Right renal cortex interstitium (tissue), 3 donors: ENCODE measurements at places on chromosomes 1 and 21.

GRCh38 chr1:97207868-97208267 lies 486.3 kb downstream of the PTBP2 start:
- DNase-seq, result no peak

- no peak for DNase-seq
Measured at GRCh38 chr21:33299181-33299752, 25.5 kb upstream of the IFNAR1 start.

DNA sequence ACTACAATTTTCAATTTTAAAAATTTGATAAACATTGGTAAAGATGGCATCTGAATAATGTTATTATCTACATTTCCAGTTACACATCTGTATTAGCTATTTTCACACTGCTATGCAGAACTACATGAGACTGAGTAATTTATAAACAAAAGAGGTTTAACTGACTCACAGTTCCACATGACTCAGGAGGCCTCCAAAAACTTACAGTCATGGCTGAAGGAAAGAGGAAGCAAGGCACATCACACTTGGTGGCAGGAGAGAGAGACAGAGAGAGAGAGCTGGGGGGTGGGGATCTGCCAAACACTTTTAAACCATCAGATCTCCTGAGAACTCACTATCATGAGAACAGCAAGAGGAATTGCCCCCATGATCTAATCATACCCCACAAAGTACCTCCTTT lies 850.0 kb downstream of the LTN1 start:
- no peak for DNase-seq

GRCh38 chr21:18244671-18245463 lies at the start of gene CHODL:
CHODL (plus strand) TSS chr21:18244833; CDS start chr21:18245224, 391 bp downstream.
- no peak for DNase-seq

DNA sequence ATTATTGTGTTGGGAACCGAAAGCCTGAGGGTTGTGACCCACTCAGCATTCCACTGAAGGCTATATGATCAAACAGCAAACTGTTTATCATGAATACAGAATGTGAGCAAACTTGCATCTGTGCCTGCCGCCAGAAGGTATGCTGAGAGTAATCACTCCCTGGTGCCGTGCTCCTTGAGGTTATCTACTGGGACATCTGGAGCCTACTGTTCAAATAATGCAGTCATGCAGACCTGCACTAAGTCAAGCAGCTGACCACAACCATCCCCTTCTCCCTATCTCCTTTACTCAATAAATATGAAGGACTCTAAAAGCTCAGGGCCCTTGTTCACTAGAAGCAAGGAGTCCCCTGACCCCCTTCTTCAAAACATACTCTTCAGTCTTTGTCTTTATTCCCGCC lies 13.5 kb downstream of the GSTM5 start:
- DNase-seq, result no peak

DNA sequence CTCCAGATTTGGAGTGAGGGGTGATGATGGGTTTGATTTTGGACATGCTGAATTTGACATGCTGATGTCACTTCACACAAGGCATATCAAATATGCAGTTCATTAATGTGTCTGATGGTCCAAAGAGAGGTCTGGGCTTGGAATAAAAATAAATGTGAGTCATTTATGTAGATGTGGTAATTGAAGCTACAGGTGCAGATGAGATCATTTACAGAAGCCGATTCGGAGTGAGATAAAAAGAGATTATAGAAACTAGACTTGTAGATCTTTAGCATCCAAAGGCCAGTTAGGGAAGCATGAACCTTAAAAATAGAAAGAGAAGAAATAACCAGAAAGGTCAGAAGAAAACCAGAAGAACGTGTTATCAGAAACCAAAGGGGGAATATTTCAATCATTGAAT lies 350.9 kb upstream of the ZP4 start:
- no peak for DNase-seq

DNA sequence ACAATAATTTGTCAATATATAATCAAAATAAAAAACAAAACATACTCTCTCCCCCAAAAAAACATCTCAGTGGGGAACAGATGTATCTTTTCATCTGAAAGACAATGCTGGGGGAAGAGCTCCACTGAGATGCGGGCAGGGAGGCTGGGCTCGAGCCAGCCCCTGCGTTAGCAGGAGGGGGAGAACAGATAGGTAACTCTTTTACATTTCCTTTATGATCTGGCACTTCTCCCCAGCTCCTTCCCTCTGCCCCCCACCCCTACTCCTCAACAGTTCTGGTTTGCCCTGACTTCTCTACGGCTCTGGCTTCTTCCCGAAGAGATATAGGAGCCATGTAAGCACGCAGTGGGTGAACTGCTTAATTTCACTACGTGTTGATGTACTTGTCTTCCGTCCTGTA lies 12.4 kb downstream of the LEPR start:
- no peak for DNase-seq

- no peak for DNase-seq
Measured at GRCh38 chr21:45386728-45387371, 18.1 kb upstream of the COL18A1 start.

DNA sequence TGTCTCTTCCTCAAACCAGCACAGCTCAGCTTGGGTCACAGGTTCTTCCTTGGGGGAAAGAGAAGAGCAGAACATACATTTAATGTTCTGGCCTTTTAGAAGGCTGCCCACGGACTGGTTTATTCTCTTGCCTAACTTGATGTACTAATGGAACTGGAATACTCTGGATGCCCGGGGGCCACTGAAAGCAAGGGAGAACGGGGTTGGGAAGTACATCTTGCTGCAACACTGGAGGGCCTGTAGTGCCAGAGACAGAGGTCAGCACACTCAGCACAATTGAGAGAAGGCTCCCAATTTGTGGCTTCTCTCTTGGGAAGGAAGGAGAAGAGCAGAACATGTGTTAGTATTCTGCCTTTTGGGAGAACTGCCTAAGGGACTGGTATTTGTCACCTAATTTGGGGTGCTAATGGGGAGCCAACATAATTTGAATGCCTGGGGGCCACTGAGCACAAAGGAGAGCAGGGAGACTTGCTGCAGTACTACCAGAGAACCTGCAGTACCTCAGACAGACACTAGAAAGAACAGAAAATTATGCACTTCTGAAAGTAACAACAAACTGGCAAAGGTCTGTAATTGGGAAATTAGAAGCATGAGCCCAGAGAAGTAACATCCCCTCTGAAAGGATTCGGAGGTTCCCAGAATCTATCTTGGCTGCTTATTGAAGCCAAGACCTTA lies 14.1 kb downstream of the ZNF691 start:
- DNase-seq, result no peak

GRCh38 chr1:55140137-55140536 lies 75.0 kb downstream of the USP24 start:
- DNase-seq, result no peak

DNA sequence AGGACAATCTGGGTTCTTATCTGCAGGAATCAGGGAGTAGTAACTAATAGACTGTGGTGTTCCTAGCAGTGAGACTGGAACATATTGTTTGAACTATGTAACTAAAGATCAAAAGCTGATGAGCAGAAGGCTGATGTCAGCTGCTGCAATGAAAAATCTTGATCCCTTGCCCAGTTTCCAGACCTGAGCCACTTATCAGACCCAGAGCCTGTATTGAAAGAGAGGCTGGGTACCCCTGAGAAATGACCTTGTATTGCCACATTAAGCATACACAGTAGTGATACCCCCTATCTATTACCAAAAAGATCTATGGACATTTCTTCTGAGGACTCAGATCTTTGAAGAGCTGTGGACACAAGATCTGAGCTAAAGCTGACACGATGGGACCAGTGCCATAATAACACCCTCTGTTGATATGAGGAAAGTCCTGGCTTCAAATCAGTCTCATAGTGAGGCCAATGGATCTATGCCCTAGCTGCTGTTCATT lies 178.0 kb upstream of the GALNT2 start:
- no peak for DNase-seq

GRCh38 chr1:201946224-201946908 lies at the start of gene LMOD1:
LMOD1 (minus strand) TSS chr1:201946548; CDS start chr1:201946340, 208 bp downstream.
- peak; percentile 75 for DNase-seq

- DNase-seq, result no peak
Measured at GRCh38 chr1:223759273-223759672, 46.9 kb downstream of the CAPN2 start.

GRCh38 chr1:243844186-243844585 lies 5.9 kb downstream of the AKT3 start:
- DNase-seq, result no peak

- DNase-seq, result no peak
Measured at GRCh38 chr1:43007377-43008114, 48.9 kb upstream of the SLC2A1 start.

GRCh38 chr1:192530254-192530653 lies 45.3 kb upstream of the RGS1 start:
- DNase-seq, result no peak

GRCh38 chr1:60066001-60066400 lies 7.6 kb downstream of the C1orf87 start:
- no peak for DNase-seq

DNA sequence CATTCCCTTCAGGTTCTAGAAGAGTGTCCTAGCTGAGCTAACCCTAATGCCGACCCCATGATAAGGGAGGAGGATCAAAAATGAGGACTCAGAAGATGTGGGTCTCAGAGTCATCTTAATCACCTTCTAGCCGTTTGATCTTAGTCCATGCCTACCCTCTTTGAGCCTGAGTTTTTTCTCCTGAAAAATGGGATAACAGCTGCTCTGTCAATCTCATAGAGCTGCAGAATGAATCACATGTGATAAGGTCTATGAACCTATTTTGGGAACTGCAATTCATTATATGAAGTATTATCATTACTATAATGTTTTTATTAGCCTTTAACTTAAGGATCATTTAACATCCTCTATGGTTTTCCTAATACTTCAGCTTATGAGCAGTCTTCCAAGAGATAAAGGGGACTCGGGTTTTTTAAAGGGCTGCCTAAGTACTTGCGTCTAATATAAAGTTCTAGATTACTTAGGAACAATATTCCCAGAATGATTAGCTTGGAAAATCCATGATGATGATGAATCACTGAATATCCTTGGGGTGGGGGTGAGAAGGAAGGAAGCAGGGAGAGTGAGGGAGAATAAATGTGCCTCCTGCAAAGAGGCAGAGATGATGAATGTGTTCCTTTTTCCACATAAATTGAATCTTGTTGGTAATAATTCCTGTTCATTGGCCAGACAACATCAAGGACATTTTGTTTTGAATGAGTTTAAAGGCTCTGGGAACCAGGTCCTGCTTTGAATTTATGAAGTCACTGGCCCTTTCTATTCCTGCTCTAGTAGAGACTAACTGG lies 66.8 kb downstream of the COLGALT2 start:
- DNase-seq, result no peak

DNA sequence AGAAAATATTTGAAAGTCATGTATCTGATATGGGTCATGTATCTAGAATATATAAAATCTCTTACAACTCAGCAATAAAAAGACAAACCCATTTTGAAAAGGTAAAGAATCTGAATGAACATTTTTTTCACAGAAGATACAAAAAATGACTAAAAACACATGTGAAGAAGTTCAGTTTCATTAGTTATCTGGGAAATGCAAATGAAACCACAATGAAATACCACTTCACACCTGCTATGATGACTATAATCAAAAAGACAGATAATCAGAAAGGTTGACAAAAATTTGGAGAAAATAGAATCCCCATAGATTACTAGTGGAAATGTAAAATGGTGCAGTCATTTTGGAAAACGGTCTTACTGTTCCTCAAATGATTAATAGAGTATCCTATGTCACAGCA lies 631.0 kb downstream of the MRPL39 start:
- no peak for DNase-seq

DNA sequence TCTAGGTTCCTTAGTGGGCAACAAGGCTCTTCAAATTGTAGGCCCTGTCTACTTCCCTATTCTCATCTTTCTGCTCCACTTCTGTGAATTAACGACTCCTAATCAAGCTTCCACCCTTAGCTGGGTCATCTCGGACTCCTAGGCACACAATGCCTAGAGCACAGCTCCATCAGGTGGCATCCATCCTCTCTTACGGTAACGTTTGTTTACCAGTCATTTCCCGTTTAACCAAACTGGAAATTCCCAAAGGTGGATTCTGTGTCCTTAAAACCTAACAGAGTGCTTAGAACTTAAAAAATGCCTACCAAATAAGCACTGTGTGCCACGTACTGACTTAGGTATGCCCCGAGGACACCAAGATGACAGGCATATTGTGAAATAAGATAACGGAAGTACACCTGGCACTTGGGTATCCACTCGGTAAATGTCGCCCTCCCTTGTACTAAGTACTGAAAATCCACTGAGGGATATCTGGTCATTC lies 1.5 kb downstream of the PARP1 start:
- DNase-seq, result no peak

DNA sequence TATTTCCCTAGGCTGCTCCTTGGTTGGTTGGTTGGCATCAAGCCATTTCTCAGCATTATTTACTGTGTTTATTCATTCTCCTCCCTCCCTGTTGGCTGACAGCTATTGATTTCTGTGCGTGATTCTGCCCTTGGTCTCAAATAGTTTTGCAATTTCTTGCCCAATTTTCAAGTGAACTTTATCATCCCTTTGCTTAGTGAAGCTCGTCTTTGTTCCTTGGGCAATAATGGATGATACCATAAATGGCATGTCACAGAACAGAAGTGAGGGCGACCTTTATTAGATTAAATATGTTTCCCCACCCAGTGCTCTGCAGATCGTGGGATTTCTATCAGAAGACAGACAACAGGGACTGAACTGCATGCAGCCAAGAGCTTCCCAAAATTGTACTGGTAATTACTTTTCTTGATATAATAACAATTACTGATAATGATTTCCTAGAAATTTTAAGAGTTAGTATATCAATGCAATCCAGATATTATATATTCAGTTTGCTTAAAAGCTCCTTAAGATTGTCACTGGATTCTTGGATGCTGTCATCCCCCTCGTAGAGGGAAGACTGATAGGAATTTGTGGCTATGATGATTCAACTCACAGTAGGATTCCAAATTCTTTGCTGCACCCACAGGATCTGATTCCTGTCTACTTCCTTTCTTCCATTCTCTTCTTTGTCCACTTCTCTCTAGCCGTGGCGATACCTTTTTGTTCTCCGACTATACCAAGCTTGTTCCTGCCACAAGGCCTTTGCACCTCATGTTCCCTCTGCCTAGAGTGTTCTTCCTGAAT lies 122.1 kb upstream of the KAZN start:
- DNase-seq, result no peak

DNA sequence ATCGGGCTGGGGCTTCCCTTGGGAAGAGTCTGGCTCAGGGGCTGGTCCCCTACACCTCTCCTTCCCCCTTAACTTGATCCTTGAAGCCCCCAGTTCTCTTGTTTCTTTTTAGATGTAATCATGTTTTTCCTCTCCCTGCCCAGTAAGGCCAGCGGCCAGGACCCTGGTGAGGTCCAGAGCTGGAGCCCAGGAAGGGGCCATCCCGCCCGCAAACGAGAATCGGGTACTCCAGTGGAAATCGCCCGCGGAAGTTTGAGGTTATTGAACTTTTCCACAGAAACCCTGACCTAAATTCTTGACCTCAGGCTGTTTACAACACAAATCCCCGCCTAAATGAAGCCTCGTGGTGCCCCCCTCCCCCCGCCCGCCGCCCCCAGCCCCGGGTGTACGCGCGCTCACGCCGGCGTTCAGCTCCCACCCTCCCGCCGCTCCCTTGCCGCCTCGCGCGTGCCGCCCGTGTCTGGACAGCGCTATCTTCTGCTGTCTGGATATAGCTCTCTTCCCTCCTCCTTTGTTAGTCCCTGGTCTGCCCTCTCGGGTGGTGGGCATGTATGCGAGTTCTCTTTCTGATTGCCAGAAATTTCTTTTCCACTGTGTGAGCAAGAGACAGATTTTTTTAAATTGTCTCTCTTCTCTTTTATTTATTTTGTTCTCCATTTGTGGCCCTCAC lies 165.9 kb upstream of the CACNA1E start:
- DNase-seq, result no peak

- DNase-seq, result no peak
Measured at GRCh38 chr21:31780944-31781343, 49.0 kb upstream of the SCAF4 start.
